ENCODE measurements at places on chromosomes 1 and 21.

GRCh38 chr21:26769613-26770188 lies 75.5 kb downstream of the ADAMTS1 start:
- DNase-seq, result no peak

DNA sequence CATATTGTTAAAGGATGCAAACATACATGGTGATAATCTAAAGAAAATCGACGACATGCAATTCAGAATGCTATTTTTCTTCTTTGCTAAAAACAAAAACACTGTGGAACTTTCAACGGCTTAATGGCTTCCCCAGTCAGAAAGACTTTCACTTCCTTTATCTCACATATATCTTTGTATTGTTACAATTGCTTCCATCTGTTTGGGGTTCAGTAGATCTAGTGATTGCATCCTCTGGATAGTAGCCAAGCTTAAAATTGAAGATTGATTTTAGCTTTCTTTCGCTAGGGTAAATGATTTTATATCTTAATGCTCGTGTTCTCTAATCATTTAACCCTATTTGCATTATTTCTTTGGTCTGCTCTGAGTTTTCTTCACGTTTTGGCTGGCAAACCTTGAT lies 31.8 kb upstream of the ADAMTS1 start:
- no peak for DNase-seq

DNA sequence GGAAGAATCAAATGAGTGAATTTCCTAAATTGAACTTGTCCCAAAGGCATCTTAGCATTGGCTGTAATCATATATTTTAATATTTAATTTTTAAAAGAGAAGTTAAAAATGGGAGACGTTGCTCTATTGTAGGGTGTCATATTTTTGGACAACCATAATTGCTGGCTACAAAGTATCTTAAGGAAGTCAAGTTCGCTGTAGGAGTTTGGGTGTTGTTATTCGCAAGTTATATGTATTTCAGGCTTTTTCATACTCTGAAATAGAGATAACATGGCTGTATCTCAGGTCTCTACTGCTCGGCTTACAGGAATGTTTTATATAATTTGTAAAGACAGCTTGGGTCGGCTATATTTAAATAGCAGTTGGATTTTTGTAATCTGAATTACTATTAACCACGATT lies 852 bp downstream of the TMEM50A start:
- no peak for DNase-seq

DNA sequence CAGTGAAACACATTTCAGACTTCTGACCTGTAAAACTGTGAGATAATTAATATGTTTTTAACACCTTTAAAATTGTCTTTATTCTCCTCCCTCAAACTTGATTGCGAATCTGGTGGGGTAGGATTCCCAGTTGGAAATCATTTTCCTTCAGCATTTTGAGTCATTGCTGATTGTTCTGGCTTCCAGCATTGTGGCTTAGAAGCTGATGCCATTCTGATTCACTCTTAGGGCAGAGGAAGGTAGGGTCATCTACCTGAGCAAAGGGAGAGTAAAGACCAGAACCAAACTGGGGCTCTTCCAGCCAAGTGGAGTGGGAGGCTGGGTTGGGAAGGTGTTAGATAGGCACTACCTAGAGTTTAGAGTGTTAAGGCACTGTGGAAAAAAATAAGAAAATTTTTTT lies 61.2 kb downstream of the MPZL1 start:
- no peak for DNase-seq

- DNase-seq, result no peak
These were observed 108.3 kb downstream of the POU2F1 start for GRCh38 chr1:167328816-167329483.

DNA sequence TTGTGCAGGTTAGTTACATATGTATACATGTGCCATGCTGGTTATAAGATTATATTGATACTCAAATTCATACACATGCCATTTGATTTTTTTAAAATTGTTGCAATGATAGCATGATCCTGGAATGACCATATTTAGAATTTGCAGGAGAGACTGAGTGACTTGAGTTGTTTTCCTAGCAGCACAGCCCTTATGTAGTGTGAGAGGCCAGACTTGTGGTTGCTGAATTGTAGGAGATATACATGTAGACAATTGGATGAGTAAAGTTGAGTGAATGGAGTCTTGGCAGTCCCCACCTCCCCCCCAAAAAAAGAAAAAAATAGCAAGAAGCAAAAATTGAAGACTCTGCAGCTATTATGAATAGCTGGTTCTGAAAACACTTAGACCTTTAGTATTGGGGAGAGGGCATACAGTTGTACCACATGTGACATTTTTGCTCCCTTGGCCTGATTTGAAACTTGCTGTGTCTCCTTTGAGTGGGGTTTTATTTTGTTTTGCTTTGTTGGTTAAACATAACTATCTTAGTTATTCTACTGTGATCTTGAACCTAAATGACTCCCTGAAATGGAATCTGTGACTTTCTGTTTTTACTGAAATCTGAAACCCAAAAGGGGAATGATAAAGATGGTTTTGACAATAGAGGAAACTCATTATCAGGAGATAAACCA lies 280.3 kb downstream of the HMCN1 start:
- DNase-seq, result no peak

GRCh38 chr21:42071146-42071737 lies at the start of gene UMODL1:
Gene UMODL1, plus strand, starts transcription at chr21:42071317. Its CDS starts 0 bp downstream, at chr21:42071317.
- no peak for DNase-seq

DNA sequence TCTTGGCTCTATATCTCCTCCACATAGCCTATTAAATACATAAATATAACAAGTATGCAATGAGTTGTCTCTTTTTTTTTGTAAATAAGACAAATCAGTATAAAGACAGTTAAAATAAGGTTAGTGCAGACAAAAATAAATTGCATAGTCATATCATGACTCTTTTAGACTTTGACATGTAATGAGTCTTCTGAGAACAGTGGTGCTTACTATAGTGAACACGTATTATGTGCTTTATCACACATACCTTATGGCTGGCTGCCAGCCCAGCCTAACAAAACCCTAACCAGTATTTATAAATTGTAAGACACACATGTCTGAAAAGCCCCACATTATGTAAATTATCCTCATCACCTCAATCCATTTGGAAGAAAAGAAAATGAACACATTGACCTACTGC lies 29.1 kb upstream of the F13B start:
- no peak for DNase-seq

- no peak for DNase-seq
These were observed 23.3 kb upstream of the CASQ2 start for GRCh38 chr1:115791816-115792215.

DNA sequence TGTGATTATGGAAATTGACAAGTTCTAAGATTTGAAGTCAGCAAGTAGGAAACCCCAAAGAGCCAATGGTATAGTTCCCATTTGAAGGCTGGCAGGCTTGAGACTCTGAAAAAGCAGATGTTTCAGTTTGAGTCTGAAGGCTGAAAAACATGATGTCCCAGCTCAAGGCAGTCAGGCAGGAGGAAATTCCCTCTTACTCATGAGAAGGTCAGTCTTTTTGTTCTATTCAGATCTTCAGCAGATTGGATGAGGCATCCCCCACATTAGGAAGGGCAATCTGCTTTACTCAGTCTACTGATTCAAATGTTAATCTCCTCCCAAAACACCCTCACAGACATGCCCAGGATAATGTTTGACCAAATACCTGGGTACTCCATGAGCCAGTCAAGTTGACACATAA lies 372.5 kb upstream of the ST6GALNAC5 start:
- DNase-seq, result no peak

GRCh38 chr21:36010801-36011200 lies 49.5 kb downstream of the SETD4 start:
- no peak for DNase-seq
